Kidney (tissue), 22 donors: ENCODE measurements at places on chromosomes 4 and X.

DNA sequence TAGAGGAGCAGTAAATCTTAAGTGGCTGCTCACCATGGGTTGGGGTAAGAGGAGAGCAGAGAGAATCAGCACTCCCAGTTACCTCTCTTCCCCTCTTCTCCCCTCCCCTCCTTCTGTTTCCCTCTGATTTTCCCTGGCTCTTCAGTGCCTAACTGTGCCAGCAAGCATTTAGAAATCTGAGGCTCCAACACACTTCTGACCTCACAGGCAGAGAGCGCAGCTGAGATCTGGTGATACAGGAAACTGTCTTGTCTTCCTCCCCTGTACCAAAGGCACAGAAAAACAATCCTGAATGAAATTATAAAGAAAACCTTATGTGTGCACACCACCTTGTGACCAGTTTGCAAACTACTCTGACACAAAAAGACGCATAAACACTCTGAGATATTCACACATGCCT is 82.4 kb upstream of the SMIM10 start:
- no peak overlapping the region for H3K4me3 ChIP-seq

- no peaks in the 10 kb centered on the region for H3K4me1 ChIP-seq
- no peak overlapping the region for H3K27ac ChIP-seq
- no peak for DNase-seq
- H3K4me3 ChIP-seq, result no peak overlapping the region
Measured at GRCh38 chr4:69025999-69026387, 70.3 kb upstream of the UGT2B7 start.

DNA sequence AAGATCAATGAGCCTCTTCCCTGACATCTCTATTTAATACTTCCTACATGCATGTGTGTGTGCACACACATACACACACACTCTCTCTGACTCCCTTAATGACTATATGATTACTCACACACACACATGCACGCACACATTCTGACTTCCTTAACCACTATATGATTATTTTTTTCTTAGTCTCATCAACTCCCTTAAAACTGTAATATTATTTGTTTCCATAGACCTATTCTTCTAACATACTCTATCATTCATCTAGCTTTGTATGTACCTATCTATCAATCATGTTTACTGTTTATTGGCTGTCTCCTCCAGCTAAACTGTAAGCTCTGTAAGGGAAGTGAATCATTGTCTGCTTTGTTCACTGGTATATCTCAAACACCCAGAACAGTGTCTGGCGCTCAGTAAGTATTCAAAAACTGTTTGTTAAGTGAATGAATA is 236.6 kb downstream of the RASL11B start:
- H3K4me1 ChIP-seq, result no peaks in the 10 kb centered on the region
- no peak overlapping the region for H3K4me3 ChIP-seq
- no peaks in the 10 kb centered on the region for H3K36me3 ChIP-seq
- no peak for DNase-seq
- no peak overlapping the region for H3K27ac ChIP-seq

- no peaks in the 10 kb centered on the region for H3K36me3 ChIP-seq
- H3K27ac ChIP-seq, result no peak overlapping the region
- no peaks in the 10 kb centered on the region for H3K4me1 ChIP-seq
- H3K27me3 ChIP-seq, result no peaks in the 10 kb centered on the region
- DNase-seq, result no peak
Measured at GRCh38 chr4:144318797-144319196, 178.3 kb upstream of the GYPA start.

DNA sequence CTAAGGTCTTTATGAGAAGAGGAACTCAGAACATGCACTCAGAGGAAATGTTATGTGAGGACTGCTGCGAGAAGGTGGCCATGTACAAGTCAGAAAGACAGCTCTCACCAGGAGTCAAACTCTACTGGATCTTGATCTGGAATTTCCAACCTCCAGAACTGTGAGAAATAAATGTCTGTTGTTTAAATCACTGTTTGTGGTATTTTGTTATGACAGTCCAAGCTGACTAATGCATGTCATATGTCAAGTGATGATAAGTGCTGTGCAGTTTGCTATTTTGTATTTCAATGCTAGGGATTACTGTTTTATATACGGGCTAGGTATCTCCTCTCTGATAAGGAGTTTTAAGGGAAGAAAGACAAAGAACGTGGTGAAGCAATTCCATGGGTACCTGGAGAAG is 162.3 kb downstream of the CPEB2 start:
- DNase-seq, result no peak
- no peaks in the 10 kb centered on the region for H3K4me1 ChIP-seq
- H3K4me3 ChIP-seq, result no peak overlapping the region
- no peak overlapping the region for H3K27ac ChIP-seq
- no peaks in the 10 kb centered on the region for H3K27me3 ChIP-seq
- H3K36me3 ChIP-seq, result no peaks in the 10 kb centered on the region
